ENCODE measurements at places on chromosomes 16 and 17.

GRCh38 chr16:70688246-70688742 is 2.4 kb upstream of the MTSS2 start:
- H3K27ac ChIP-seq = no peak overlapping the region
- no peak for DNase-seq
- no peak overlapping the region for H3K4me3 ChIP-seq
- no peaks in the 10 kb centered on the region for H3K36me3 ChIP-seq

DNA sequence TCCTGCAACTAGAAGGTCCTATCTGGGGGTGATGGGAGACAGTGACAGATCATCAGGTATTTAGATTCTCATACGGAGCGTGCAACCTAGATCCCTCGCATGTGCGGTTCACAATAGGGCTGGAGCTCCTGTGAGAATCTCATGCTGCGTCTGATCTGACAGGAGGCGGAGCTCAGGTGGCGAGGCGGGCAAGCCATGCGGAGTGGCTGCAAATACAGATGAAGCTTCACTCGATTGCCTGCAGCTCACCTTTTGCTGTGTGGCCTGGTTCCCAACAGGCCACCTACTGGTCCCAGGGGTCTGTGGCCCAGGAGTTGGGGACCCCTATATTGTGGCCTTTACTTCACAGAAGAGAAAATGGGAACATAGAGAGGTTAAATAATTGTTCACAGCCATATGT is 200.4 kb downstream of the IRF8 start:
- DNase-seq = no peak
- no peaks in the 10 kb centered on the region for H3K27me3 ChIP-seq
- no peak overlapping the region for H3K4me3 ChIP-seq
- H3K36me3 ChIP-seq = no peaks in the 10 kb centered on the region
- no peak overlapping the region for H3K27ac ChIP-seq

DNA sequence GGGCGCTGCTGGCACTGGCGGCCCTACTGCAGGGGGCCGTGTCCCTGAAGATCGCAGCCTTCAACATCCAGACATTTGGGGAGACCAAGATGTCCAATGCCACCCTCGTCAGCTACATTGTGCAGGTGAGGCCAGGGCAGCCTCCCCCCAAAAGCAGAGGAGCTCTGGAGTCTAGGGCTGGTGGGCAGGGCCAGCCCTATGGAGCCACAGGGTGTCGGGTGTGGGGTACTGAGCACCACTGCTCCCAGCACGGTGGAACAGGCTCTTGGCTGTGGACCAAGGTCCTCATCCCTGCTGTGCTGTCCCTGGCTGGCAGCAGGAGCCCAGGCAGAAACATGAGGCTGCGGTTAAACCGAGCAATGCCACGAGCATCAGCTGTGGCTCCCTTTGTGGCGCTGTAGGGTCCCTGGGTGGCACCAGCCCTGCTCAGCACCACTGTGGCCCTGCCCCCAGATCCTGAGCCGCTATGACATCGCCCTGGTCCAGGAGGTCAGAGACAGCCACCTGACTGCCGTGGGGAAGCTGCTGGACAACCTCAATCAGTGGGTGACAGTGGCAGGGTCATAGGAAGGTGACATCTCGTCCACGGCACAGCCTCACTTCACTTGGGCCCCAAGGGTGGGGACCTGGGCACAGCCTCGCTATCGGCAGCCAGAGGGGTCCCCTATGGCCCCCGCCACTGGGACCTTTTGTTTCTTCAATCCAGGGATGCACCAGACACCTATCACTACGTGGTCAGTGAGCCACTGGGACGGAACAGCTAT is 1.1 kb downstream of the DNASE1 start:
- no peak for DNase-seq
- peaks cover 32% of the 10 kb centered on the region for H3K36me3 ChIP-seq
- H3K27me3 ChIP-seq = no peaks in the 10 kb centered on the region
- no peak overlapping the region for H3K4me3 ChIP-seq
- H3K27ac ChIP-seq = no peak overlapping the region
- peaks cover 7% of the 10 kb centered on the region for H3K4me1 ChIP-seq

DNA sequence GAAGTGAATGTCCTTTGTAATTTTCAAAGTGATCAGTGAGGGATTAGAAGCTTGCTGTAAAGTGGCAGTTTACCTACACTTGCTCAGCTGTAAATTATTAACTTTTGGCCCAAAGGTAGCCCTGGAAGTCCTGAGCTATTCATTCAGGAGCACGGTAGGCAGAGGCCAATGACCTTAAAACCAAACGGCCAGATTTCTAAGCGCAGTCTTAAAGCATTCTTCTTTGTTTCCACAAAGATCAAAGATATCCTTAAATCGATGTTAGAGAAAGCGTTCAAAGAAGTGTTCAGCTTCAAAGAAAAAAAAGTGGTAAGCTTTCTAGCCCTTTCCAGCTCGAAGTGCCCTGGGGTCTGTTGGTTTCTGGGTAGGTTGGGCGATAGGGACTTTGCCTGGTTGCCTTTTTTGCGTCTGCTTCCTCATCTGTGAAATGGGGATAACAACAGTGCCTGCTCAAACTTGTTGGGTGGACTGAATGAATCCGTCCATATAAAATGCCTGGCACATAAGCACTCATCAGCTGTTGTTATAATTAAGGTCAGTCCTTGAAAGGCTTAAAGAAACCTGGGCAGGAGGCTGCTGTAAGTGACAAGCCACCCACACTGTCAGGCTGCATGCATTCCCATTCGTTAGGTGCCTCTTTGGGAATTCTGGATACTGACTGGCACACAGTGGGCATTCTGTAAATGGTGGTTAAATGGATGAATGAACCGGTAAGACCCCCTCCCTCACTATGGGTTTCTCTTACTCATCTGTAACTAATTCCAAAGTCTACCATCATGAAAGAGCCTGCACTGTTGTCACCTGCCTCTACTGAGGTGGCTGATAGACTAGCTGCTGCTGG is 113.2 kb downstream of the PRKCA start:
- no peaks in the 10 kb centered on the region for H3K4me1 ChIP-seq
- H3K27me3 ChIP-seq = no peaks in the 10 kb centered on the region
- no peak for DNase-seq
- H3K36me3 ChIP-seq = no peaks in the 10 kb centered on the region
- no peak overlapping the region for H3K4me3 ChIP-seq
- H3K27ac ChIP-seq = no peak overlapping the region

GRCh38 chr17:55549140-55549539 is 37.9 kb upstream of the SMIM36 start:
- no peaks in the 10 kb centered on the region for H3K36me3 ChIP-seq
- H3K4me3 ChIP-seq = no peak overlapping the region
- H3K27ac ChIP-seq = no peak overlapping the region
- H3K27me3 ChIP-seq = no peaks in the 10 kb centered on the region

DNA sequence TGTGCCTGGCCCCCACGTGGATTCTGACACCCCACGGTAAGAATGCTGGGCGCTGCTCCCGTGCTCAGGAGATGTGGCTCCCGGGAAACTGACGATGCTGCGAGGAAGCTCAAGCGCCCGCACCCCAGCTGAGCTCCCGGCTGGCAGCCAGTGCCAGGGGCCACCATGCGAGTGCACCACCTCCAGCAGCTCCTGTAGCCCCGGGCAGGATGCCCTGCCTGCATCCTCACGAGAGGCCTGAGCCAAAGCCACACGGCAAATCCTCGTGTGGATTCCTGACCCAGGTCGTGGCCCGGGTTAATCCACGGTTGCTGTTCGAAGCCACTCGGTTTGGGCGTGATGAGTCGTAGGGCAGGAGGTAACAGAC is 11.6 kb upstream of the DPEP1 start:
- no peaks in the 10 kb centered on the region for H3K36me3 ChIP-seq
- peaks cover 9% of the 10 kb centered on the region for H3K4me1 ChIP-seq
- DNase-seq = no peak
- no peaks in the 10 kb centered on the region for H3K27me3 ChIP-seq
- no peak overlapping the region for H3K4me3 ChIP-seq

- no peaks in the 10 kb centered on the region for H3K36me3 ChIP-seq
- no peaks in the 10 kb centered on the region for H3K4me1 ChIP-seq
- H3K4me3 ChIP-seq = no peak overlapping the region
- DNase-seq = no peak
- H3K27ac ChIP-seq = no peak overlapping the region
- no peaks in the 10 kb centered on the region for H3K27me3 ChIP-seq
Observed at GRCh38 chr16:11534262-11534661, 52.5 kb downstream of the LITAF start.

- H3K4me3 ChIP-seq = no peak overlapping the region
- no peaks in the 10 kb centered on the region for H3K27me3 ChIP-seq
- no peak for DNase-seq
Observed at GRCh38 chr17:61508912-61509311, 56.7 kb downstream of the TBX4 start.

- peaks cover 11% of the 10 kb centered on the region for H3K4me1 ChIP-seq
- H3K27me3 ChIP-seq = no peaks in the 10 kb centered on the region
- H3K27ac ChIP-seq = no peak overlapping the region
- DNase-seq = no peak
- no peak overlapping the region for H3K4me3 ChIP-seq
Observed at GRCh38 chr17:1110862-1111598, 68.8 kb downstream of the ABR start.

- no peak overlapping the region for H3K27ac ChIP-seq
- peak overlapping the region; percentile 100 for H3K4me3 ChIP-seq
- DNase-seq = no peak
Observed at GRCh38 chr17:19237389-19238166, 412 bp downstream of the EPN2 start.

DNA sequence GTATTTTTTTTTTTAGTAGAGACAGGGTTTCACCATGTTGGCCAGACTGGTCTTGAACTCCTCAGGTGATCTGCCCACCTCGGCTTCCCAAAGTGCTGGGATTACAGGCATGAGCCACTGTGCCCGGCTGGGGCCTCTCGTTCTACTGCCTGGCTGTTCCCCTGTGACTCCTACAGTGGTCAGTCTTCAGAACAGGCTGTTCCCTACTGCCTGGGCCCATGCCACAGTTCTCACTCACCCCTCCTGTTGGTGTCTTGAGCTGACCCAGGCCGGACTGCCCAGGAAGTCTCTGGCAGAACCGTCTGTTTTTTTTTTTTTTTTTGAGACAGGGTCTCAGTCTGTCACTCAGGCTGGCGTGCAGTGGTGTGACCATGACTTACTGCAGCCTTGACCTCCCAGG is 3.3 kb downstream of the CDK3 start:
- H3K4me3 ChIP-seq = no peak overlapping the region
- peaks cover 2% of the 10 kb centered on the region for H3K4me1 ChIP-seq
- no peak overlapping the region for H3K27ac ChIP-seq
- no peak for DNase-seq
- no peaks in the 10 kb centered on the region for H3K36me3 ChIP-seq
- H3K27me3 ChIP-seq = no peaks in the 10 kb centered on the region

- DNase-seq = no peak
- no peaks in the 10 kb centered on the region for H3K4me1 ChIP-seq
- H3K27me3 ChIP-seq = no peaks in the 10 kb centered on the region
- no peak overlapping the region for H3K4me3 ChIP-seq
- H3K36me3 ChIP-seq = no peaks in the 10 kb centered on the region
- H3K27ac ChIP-seq = no peak overlapping the region
Observed at GRCh38 chr17:4357030-4357628, 9.3 kb downstream of the UBE2G1 start.

DNA sequence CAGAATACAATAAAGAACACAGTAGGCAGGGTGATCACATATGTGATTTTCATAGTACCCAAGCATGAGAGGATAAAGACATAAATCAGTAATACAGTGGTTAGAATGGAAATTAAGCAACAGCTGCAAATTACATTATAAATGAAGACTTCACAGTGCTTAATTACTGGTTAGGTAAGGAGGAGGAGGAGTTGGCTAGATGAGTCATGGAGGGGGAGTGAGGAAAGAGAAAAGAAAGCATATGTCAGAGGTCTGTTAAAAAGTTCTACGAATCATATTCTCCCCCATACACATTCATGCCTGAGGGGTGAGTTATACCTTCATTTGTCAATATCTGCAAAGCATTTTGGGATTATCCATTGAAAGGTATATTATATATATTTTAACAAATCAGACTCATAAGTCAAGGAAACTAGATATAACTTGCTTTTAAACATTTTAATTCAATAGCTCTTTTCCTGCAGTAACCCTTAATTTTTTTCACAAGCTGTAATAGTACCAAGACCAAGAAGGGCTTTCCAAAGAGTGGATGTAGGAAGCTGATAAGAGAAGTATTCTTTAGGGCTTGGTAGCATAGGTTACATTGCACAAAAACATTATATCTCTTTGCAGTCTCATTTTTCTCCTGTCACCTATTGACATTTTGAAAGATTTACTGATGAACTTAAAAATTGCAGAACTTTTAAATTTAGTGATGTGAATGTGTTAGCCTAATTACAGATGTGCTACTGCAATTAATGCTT is 99.3 kb downstream of the STXBP4 start:
- DNase-seq = no peak
- H3K4me1 ChIP-seq = 0 out of 2 replicates have a peak, but pooled peaks cover 1% of the 10 kb centered on the region

DNA sequence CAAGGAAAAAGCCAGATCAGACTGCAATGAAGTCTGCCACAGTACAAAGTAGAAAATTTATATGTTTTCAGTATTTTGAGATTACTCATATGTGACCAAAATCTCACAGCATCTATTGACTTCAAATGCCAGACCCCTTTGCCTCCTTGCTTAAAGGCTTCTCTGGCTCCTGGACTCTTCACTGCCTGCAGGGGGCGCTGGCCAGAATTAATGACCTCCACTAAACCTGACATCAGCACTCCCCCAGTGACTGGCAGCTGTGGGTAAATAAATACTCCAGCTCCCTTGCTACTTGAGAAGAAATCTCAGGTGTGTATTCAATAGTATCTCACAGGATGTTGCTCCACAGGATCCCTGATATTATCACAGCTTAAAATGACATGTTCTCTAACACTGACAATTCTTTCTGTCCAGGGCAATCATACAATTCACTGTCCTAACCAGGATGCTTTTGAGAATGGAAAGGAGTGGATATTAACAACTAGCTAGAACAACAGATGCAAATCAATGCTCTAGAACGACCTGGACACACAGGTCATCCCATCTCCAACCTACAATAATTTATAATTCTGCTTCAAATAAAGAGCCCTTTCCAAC is 4.0 kb downstream of the BECN1 start:
- H3K4me3 ChIP-seq = no peak overlapping the region
- H3K27me3 ChIP-seq = no peaks in the 10 kb centered on the region
- no peak overlapping the region for H3K27ac ChIP-seq
- no peaks in the 10 kb centered on the region for H3K4me1 ChIP-seq
- peak; percentile 45 for DNase-seq

DNA sequence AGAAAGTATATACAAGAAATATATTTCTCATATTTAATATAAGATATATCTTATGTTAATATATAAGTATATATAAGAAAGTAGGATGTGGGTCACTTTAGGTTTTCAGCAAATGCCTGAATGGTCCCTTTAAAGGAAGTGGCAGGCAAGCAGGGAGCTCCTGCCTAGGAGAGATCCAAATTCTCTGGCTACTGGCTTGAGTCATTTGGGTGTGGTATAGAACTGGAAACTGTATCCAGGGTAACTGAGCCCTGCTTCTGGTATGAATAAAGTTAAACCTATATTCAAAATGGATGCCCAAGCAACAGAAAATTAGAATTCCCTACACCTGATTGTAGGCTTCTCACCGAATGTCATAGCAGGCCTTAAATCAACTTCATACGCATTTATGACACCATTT is 144.4 kb downstream of the ZNF18 start:
- no peaks in the 10 kb centered on the region for H3K36me3 ChIP-seq
- no peak overlapping the region for H3K27ac ChIP-seq
- H3K4me3 ChIP-seq = no peak overlapping the region

GRCh38 chr17:6643451-6644125 is 2.7 kb downstream of the TXNDC17 start:
- DNase-seq = no peak
- H3K27me3 ChIP-seq = no peaks in the 10 kb centered on the region
- H3K36me3 ChIP-seq = 0 out of 2 replicates have a peak, but pooled peaks cover 3% of the 10 kb centered on the region
- H3K27ac ChIP-seq = no peak overlapping the region
- H3K4me1 ChIP-seq = no peaks in the 10 kb centered on the region

GRCh38 chr16:80824623-80825364 is 20.4 kb upstream of the CDYL2 start:
- no peaks in the 10 kb centered on the region for H3K4me1 ChIP-seq
- H3K4me3 ChIP-seq = no peak overlapping the region
- H3K27me3 ChIP-seq = no peaks in the 10 kb centered on the region
- no peaks in the 10 kb centered on the region for H3K36me3 ChIP-seq
- H3K27ac ChIP-seq = no peak overlapping the region
- DNase-seq = no peak

Measured in iPS DF 6.9 (cell line).